ENCODE measurements at places on chromosomes 13 and 19.

DNA sequence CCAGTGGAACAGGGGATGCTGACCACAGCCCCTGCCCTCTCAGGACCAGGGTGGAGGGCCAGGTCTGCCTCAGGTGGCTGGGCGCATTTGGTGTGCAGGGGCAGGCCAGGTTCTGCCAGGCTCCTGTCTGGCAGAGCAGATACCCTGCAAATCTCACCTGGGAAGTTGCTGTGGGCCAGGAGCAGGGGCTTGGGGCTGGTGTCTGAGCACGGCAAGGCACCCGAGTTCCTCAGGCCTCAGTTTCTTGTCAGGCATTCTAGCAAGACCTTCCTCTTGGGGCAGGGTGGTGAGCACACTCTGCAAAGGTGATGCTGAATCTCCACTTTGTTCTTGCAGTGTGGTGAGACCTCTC, 1.1 kb downstream of the CRTC1 start:
- DNase-seq: no peak

- no peak for DNase-seq
Observed at GRCh38 chr19:11421371-11422098, 2.4 kb upstream of the RGL3 start.

DNA sequence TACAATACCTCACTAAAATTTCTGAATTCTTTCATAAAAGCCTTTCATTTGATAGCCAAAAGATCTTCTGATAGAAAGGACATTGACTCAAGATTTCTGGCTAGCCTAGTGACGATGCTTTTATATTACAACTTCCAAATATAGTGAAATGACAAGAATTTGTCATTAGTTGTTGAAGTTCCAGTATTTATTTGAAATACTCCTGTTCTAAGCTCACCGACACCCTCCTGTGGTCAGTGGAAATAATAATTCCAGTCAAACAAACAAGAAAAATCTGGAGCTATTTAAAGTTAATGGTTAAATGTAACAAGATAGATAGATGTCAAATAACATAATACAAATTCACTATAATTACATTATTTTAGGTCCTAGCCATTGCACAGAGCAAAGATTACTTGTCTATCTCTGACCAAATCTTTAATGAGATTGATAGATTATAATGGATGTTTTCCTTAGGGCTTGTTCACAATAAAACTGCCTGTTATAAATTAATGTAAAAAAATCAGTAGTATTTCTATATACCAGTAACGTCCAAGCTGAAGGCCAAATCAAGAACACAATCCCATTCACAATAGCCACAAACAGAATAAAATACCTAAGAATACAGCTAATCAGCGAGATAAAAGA, 195.5 kb downstream of the RGCC start:
- peak; percentile 54 for DNase-seq

DNA sequence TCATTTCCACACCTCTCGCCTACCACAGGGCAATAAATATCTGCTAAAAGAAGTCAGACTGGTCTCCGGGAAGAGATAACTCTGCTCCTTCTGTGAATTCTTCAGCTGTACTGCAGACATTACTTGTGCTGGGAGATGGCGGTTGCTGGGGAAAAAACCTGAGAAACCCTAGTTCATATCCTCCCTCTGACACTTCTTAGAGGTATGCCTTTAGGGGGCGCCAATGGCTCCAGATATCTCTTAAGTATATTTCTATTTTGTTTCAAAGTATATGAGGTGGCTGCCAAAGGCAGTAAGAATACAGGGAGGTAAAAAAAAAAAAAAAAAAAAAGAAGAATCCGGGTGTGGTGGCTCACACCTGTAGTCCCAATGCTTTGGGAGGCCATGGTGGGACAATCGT, 175.2 kb downstream of the PAN3 start:
- no peak for DNase-seq

- DNase-seq: no peak
Observed at GRCh38 chr13:49759503-49759902, 33.0 kb downstream of the KPNA3 start.

GRCh38 chr13:74325106-74325505, 190.9 kb upstream of the KLF12 start:
- peak; percentile 67 for DNase-seq

- DNase-seq: peak; percentile 86
Observed at GRCh38 chr19:45423589-45424190, at the start of gene ERCC1. TSS of gene ERCC1 (minus strand) at chr19:45423917. CDS start at chr19:45423374, 543 bp downstream.

GRCh38 chr13:97223037-97223710, 1.0 kb downstream of the MBNL2 start:
- DNase-seq: no peak

- no peak for DNase-seq
Observed at GRCh38 chr19:11435833-11436313, 438 bp downstream of the PRKCSH start.

GRCh38 chr13:36101157-36101556, 30.0 kb downstream of the DCLK1 start:
- no peak for DNase-seq

DNA sequence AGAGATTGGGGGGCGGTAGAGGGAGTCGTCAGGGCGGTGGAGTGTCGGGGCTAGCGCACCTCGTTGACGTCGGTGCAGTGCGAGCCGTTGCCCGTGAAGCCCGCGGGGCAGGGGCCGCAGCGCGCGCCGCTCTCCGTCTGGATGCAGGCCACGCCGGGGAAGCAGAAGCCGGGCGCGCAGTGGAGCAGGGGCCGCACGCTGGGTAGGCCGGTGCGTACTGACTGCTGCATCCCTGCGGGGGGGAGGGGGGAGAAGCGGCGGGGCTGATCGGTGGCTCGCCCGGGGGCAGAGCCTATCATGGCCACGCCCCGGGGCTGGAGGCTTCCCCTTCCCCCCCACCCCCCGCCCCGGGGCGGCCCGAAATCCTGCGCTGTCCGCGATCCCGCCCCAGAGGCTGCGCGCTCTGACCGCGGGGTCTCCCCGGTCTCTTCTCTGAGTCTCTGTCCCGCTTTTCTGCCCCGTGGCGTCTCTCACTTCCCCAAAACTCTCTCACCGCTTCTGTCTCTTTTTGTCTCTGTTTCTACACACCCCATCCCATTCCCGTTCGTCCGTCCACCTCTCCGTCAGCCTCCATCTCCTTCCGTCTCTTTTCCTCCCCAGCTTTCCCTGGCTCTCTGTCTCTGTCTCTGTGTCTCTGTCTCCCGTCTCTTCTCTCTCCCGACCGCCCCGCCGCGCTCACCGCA, 1.1 kb downstream of the COMP start:
- DNase-seq: no peak

DNA sequence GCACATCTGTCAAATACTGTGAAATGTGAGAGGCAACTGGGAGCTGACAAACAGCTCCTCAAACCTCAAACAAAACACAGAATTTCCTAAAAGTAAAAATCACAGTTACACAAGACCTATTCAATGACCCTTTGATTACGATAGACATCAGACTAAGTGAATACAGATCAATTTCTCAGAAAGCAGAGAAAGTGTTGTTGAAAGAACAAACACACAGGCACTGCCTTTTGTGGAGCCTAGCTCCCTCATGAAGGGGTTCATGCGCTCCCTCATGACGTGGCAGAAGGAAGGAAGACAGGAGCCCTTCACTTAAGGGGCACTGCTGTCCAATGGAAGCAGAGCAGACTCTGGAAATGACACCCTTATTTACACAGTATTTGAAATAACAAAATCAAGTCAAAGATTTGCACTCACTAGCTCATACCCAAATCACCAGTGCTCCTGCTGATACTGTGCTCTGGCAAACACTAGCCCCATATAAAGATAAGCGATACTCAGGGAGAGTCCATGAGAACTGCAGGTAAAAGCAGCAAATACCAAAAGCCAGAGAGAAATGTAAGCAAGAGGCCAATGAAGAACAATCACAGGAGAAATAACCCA, 144.9 kb downstream of the KLF12 start:
- DNase-seq: no peak

GRCh38 chr13:20716951-20717350, 13.5 kb downstream of the IL17D start:
- no peak for DNase-seq

DNA sequence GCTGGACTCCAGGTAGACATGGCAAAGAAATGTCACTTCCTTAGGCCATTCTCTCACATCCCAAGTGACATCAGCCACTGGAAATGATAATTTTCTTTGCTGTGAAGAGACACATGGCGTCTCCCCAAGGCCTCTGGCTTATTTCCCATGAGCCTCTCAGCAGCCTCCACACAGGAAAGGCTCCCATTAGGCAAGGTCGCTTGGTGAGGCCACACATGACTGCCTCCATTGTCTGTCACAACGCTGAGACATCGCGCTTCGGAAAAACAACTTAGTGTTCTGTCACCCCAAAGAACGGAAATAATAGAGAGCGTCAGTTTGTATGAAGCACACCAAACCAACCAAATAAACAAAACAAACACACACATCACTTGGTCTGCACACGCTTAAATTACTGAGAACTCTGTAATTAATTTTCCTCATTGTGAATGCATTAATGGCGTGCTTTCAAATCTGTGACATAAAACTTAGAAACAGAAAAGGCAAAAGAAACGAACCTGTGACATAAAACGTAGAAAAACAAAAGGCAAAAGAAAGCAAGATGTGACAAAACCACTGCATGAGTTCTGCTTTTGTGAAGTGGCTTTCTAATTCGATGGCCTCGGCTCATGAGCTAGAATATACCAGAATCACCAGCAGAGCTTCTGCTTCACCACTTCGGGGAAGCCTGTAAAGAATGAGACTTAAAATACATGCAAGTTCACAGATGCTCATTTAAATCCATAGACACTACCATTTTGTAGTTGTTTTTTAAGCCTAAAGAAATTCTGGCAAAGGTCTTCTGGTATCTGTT, 404.2 kb upstream of the SGCG start:
- no peak for DNase-seq

- no peak for DNase-seq
Observed at GRCh38 chr19:44740351-44740824, 8.1 kb upstream of the BCL3 start.

- DNase-seq: no peak
Observed at GRCh38 chr13:76837801-76838200, 48.4 kb downstream of the KCTD12 start.

DNA sequence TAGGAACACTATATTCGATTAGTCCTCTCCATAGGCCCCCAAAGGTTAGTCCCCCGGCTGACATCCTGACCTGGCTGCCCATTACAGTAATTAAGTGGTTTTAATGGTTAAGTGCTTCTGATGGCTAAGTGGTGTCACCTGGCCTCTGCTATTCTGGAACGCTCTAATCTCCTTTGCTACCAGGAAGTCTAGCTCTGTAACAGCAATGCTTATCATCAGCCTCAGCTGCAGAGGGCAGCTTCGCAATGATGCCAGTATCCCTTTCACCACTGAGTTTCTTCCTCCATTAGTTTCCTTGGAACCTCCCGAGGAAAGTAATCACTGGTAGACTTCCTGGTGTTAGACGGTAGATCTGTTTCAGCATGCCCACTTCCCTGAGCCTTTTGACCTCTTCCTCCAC, 8.6 kb upstream of the RNF6 start:
- DNase-seq: no peak

- DNase-seq: no peak
Observed at GRCh38 chr13:108460043-108460442, 169.4 kb upstream of the MYO16 start.

GRCh38 chr13:32676242-32676641, 90.0 kb downstream of the PDS5B start:
- no peak for DNase-seq

- no peak for DNase-seq
Observed at GRCh38 chr13:74596691-74597090, 462.5 kb upstream of the KLF12 start.

DNA sequence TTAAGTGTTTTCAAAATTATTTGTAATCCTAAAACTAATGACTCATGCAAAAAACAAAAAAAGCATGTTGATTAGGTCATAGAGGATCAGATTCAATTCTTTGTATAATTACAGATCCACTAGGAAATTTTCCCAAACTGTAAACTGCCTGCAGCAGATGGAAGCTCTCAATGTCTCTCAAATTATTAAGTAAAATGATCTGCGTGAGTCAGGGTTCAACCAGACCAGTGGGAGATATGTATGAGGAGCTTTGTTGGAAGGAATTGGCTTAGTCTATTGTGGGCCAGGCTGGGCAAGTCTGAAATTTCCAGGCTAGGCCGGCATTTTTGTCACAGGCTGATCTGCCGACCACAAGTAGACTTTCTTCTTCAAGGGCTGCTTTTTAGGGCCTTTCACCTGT, 14.4 kb upstream of the SACS start:
- peak; percentile 24 for DNase-seq

DNA sequence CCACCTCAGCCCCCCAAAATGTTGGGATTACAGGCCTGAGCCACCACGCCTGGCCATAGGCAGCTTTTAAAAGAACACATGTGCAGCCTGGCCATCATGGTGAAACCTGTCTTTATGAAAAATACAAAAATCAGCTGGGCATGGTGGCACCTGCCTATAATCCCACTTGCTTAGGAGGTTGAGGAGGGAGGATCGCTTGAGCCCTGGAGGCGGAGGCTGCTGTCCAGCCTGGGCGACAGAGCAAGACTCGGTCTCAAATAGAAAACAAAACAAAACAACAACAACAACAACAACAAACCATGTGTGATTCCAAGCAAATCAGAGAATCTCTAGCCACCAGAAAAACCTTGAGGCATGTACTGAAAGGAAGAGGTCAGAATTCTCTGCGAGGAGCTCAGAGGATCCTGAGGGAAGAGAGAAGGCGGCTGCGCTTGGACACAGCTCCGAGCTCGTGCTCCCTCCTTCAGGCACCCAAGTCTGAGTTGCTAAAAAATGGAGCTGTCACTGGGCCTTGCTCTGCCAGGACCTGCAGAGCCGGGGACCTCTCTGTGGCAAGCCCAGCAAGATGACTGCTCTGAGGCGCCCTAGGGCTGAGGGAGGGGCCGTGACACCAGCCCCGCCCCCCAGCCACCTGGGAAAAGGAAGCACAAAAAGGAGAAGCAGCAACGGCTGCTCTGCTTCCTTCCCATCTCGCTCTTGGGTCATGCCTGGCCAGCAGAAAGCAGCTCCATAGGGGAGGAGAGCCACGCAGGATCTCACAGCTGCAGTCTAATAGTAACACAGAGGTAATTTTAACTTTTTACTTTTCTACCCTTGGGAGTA, at the start of gene ARL11:
ARL11 (plus strand) TSS at position 677 of the 822 bp plus-strand sequence. CDS start 1,941 bp downstream, outside the sequence.
- DNase-seq: no peak

- DNase-seq: no peak
Observed at GRCh38 chr13:113145911-113146598, 12.4 kb upstream of the PROZ start.

GRCh38 chr19:35236638-35237400, 8.3 kb upstream of the FAM187B start:
- DNase-seq: no peak

GRCh38 chr13:99379856-99380801, 72.9 kb upstream of the GPR183 start:
- no peak for DNase-seq

- no peak for DNase-seq
Observed at GRCh38 chr19:49272204-49272603, 52.8 kb downstream of the SLC6A16 start.

GRCh38 chr13:44283600-44283999, 90.0 kb upstream of the SERP2 start:
- DNase-seq: no peak

GRCh38 chr19:5753743-5754142, 30.8 kb downstream of the PRR22 start:
- DNase-seq: no peak

All from fibroblast of the conjunctiva (primary cell).